Panc1 (cell line): ENCODE measurements at places on chromosomes 5 and 9.

DNA sequence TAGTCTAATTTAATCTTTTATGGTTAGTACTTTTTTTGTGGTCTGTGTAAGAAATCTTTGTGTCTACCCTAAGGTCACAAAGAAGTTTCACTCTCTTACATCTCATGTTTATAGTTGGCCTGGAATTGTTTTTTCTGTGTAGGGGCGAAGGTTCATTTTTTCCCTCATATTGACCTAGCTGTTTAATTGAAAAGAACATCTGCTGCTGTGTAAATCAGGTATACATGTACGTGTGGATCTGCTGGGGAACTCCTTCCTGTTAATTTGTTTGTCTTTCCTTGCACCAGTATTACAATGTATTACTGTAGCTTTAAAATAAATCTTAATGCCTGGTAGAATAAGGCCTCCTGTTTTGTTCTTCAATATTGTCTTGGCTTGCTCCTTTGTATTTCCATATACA, 37.8 kb downstream of the EXOSC2 start:
- no peak for DNase-seq

GRCh38 chr9:133716564-133717112, 21.5 kb downstream of the SARDH start:
- DNase-seq: no peak

- no peak for DNase-seq
These were observed 215.8 kb upstream of the TRIM32 start for GRCh38 chr9:116471093-116471906.

DNA sequence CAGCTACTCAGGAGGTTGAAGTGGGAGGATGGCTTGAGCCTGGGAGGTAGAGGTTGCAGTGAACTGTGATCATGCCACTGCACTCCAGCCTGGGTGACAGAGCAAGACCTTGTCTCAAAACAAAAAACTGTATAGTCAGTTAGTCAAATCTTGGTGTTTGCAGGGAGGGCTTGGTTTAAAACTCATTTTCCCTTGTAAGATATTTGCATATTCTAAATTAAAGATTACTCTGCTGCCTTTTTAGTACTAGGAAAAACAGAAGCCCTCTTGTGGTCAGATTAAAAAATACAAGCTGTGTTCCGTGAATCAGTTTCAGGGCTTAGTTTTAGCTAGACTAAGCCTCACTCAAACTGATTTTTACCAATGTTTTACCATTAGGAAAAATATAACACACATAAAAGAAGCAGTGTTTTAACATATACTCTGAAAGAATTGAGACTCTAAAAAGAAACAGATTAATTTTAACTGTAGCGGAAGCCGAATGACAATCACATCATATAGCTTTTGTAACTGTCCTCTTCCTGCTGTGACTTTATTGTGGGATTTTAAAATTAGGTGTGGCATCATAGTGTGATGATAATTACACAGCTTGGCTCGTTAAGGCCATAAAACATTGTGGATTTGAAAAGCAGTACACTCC, 84.9 kb upstream of the BASP1 start:
- no peak for DNase-seq

GRCh38 chr5:98318386-98318785, 455.1 kb upstream of the RGMB start:
- DNase-seq: no peak

DNA sequence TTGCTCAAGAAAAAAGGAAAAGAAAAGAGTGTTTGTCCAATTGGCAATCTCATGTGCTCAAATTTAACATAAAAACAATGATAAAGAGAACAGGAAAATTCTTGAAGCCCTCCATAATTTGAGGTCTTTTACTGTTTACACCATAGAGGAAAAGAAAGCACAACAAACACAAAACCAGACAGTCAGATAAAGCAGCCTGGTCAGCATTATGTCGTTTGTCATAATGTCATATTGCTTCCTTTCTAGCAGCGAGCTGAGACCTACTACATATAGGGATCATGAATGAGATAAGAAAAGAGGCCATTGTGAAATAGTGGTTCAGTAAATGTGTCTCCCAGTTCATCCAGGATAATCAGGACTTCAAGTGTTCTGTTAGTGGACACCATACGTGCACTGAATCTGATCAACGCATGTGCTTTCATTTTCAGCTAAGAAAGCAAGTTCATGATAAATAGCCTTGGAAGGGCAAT, 64.7 kb upstream of the SELENOP start:
- DNase-seq: no peak

DNA sequence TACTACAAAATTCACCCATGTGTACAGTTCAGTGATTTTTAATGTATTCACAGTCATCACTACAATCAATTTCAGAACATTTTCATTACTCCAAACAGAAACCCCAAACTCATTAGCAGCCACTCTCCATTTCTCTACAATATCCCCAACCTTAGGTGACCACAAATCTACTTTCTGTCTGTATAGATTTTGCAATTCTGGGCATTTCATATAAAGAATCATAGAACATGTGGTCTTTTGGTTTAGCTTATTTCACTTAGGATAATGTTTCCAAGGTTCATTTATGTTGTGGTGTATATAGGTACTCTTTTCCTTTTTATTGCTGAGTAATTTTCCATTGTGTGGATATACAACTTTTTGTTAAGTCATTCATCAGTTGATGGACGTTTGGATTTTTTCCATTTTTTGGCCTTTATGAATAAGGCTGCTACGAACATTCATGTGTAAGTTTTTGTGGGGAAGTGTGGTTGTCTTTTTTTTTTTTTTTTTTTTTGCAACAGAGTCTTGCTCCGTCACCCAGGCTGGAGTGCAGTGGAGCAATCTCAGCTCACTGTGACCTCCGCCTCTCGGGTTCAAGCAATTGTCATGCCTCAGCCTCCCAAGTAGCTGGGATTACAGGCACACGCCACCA, 54.5 kb downstream of the DOCK8 start:
- no peak for DNase-seq

DNA sequence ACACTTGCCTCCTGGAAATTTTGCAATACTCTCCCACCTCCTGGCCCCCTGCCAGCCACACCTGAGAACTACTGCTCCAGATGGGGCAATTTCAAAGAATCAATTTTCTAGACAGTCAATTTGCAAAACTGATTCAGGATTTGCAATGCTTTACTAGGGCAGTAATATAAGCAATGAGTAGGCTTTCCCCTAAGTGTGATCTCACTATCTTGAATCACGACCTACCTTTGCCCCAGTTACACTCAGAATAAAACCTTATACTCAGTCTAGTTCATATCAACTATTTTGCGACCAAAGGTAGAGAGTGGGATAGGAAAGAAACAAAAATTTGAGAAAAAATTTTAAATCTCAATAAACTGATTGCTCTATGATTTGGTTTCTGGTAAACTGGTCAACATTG, 54.4 kb downstream of the DROSHA start:
- DNase-seq: no peak

GRCh38 chr9:89052470-89053097, 61.3 kb downstream of the S1PR3 start:
- DNase-seq: no peak

DNA sequence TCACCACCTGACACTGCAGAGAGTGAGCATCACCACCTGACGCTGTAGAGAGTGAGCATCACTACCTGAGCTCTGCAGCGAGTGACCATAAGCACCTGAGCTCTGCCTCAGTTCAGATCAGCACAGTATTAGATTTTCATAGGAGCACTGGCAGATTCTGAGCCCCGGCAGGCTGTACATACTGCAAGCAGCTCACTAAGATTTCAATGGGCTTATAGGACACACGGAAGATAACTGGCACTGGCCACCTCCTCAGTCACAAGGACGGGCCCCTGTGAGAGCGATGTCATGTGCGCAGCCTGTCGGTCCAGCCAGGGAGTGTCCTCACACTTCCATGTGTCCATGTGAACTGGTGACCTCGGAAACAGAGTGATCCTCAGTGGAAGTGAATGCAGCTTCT, 153.5 kb upstream of the IRX2 start:
- DNase-seq: no peak

- no peak for DNase-seq
These were observed 204.8 kb downstream of the SPATA31A6 start for GRCh38 chr9:42388146-42388690.

DNA sequence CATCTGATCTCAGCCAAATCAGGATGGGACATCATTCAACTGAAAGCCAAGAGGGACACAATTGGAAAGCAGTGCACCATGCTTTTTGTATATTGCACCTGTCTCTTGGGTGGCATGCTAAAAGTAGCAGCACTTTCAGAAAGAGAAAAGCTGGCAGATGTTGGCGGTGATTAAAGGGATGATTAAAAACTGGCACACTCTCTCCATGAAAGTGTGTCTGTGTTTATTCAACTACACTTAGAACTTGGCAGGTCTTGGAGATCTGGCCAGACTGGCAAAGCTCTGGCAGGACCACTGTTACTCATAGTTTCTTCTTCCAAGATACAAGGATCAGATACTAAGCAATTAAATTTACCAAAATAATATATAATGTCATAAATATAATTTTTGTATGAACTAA, 112.9 kb upstream of the ELAVL2 start:
- DNase-seq: no peak
